ENCODE measurements at places on chromosomes 1 and 21. TPM values are rescaled to one million over a fixed set of nuclear protein-coding genes. Genes with fewer than 3 reads are reported as not detected.

DNA sequence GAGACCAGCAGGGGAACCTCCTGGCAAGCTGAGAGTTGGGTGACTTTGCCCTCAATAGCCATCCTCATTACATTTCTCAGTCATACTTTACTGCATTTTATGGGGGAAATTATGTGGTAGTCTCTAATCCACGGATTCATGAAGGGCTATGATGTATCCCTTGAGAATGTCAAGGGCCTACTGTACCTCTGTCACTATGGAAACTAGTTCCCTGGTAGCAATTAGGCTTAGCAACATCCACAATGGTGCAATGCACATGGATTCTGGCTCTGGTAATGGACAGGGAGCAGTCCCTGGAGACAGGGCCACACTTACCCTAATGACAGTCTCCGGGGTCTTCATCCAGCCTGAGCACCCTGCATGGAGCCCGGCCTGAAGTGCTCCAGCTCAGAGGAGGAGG is 26.5 kb downstream of the LRRN2 start:
- no peaks in the 10 kb centered on the region for H3K27me3 ChIP-seq
- no peak overlapping the region for H3K4me3 ChIP-seq
- DNase-seq, result no peak

Gene IL24
- total RNA-seq, result 0.72 TPM

- no peaks in the 10 kb centered on the region for H3K36me3 ChIP-seq
- peak; percentile 68 for DNase-seq
- peaks cover 10% of the 10 kb centered on the region for H3K4me1 ChIP-seq
- H3K27ac ChIP-seq, result no peak overlapping the region
Measured at GRCh38 chr1:16215882-16216753, 3.7 kb upstream of the ARHGEF19 start.

DNA sequence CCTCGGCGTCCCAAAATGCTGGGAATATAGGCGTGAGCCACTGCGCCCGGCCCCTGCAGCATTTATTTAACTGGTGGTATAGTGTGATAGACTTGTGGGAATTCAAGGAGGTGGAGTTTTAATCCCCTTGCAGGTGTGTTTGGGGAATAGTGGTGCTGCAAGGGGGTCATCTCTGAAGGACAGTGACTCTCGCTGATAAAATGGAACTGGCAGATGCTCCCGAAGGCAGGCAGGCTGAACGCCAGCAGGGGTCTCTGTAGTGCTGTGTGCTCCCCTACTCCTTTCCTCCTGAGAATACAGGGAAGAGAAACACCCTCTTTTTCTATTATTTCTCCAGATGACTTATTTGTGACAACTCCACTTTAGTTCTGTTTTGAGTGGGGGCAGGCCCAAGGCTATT is 4.0 kb downstream of the OSCP1 start:
- no peaks in the 10 kb centered on the region for H3K36me3 ChIP-seq
- no peak overlapping the region for H3K4me3 ChIP-seq
- DNase-seq, result no peak
- no peak overlapping the region for H3K27ac ChIP-seq
- H3K4me1 ChIP-seq, result peaks cover 4% of the 10 kb centered on the region

- peaks cover 7% of the 10 kb centered on the region for H3K4me1 ChIP-seq
- no peak for DNase-seq
- H3K36me3 ChIP-seq, result no peaks in the 10 kb centered on the region
Measured at GRCh38 chr1:53334781-53335180, 6.9 kb upstream of the LRP8 start.

- H3K4me3 ChIP-seq, result no peak overlapping the region
- DNase-seq, result no peak
- H3K27ac ChIP-seq, result no peak overlapping the region
- H3K4me1 ChIP-seq, result no peaks in the 10 kb centered on the region
Measured at GRCh38 chr1:2905356-2905755, 103.9 kb upstream of the TTC34 start.

- H3K4me1 ChIP-seq, result no peaks in the 10 kb centered on the region
- no peak for DNase-seq
- no peaks in the 10 kb centered on the region for H3K36me3 ChIP-seq
- no peaks in the 10 kb centered on the region for H3K27me3 ChIP-seq
Measured at GRCh38 chr1:59219916-59220315, 77.0 kb upstream of the FGGY start.

DNA sequence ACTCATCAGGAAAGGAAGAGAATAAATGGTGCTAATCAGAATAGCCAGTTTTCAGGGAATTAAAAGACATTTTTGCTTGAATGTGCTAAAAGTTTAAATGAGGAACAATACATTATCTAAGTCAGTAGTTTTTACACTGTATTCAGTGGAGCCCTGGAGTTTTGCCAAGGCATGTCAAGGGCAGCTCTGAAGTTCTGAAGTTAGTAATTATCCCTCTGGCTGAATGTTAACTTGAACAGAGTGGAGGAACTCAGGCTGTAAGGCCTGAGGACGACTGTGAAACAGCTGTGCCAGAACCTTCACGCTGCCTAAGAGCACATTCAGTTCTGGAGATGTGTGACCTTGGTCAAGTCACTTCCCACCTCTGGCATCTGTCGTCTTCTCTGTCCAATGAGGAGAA is 68.1 kb downstream of the EDEM3 start:
- peaks cover 2% of the 10 kb centered on the region for H3K36me3 ChIP-seq
- H3K4me3 ChIP-seq, result no peak overlapping the region
- no peaks in the 10 kb centered on the region for H3K4me1 ChIP-seq
- H3K27ac ChIP-seq, result no peak overlapping the region
- H3K27me3 ChIP-seq, result no peaks in the 10 kb centered on the region

Data from activated naive CD8-positive, alpha-beta T cell treated with anti-CD3 and anti-CD28 coated beads for 36 hours (primary cell).